ENCODE measurements at places on chromosomes 16 and 17. TPM values are rescaled to one million over a fixed set of nuclear protein-coding genes. Genes with fewer than 3 reads are reported as not detected.

DNA sequence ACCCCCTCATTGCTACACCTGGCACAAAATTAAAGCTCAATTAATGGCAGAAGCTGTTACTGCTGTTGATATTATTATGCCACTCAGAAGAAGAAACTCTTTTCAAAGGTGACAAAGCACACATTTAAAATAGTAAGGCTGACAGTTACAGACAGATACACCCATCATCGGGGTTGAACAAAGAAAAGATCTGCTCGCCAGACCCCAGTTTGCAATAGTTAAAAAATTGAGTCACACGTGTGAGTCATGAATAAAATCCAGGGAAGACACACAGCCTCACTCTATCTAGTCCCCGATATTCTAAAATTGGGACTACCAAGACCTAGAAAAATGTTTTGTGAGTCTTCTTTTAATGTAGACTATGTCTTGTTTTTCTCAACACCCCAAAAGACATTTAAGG, 330.0 kb upstream of the SOX9 start:
- peak; percentile 50 for DNase-seq

GRCh38 chr16:76446251-76446650, 169.1 kb downstream of the CNTNAP4 start:
- DNase-seq: no peak

CD300C gene
- total RNA-seq: not detected

GRCh38 chr16:10154389-10154788, 27.8 kb downstream of the GRIN2A start:
- no peak for DNase-seq

CTRB2 gene
- not detected for total RNA-seq

KRT39 gene
- total RNA-seq: not detected

DNA sequence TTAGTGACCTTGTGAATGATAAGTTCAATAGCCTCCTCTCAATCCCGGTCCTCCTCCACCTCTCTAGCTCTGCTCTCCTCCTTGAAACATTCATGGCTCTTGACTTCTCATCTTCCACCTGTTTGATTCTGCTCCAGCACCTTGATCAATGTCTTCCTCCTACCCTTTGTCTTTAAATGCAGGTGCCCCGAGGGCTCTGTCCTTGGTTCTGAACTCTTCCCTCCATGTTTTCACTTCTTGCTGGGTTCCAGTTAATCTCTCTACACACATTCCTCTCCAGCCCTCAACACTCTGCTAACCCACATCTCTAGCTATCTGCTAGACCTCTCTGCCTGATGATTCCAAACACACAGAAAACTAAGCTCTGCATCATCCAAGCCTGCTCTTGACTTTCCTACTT, 13.4 kb downstream of the CD300E start:
- DNase-seq: no peak

GRCh38 chr17:44084131-44084538, 13.6 kb downstream of the G6PC3 start:
- DNase-seq: no peak

GRCh38 chr16:81523387-81524115, 78.9 kb downstream of the CMIP start:
- peak; percentile 45 for DNase-seq

RASD1 gene
- total RNA-seq: 0.19 TPM

DNA sequence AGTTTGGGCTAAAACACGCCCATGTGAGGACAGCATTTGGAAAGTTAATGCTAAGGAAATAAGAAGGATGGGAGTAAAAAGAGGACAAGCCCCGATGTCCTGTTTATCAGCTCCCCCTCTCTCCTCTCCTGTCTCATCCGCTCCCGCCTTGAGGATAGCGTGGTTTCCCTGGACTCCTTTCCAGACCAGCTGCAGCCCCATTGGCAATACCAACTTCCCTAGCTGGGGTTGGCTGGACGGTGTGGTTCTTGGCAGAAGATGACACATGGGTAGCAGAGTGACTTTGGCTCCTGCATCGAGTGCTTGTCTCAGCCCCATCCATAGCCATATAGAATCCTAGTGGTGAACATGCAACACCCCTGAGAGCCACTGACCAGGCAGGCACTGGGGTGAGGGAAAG, 185.9 kb downstream of the CCDC182 start:
- no peak for DNase-seq

DNA sequence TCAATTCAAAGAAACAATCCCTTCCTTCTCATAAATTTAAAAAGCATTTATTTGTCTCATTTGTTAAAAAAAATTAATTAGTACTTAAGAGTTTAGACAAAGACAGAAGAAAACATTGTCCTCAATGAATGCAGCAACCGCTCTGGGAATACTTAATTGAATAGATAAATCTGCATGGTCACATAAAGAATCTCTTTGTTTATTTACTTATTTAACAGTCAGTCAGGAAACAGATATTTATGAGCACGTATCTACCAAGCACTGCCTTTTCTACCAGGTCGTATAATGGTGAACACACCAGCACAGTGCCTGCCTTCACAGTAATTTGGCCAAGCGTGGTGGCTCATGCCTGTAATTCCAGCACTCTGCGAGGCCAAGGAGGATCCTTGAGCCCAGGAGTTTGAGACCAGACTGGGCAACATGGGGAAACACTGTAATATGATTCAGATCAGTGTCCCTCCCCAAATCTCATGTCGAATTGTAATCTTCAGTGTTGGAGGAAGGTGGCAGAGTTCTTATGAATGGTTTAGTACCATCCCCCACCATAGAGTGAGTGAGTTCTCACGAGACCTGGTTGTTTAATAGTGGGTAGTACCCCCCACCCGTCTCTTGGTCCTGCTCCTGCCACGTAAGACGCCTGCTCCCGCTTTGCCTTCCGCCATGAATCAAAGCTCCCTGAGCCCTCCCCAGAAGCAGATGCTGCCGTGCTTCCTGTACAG, 8.1 kb downstream of the WIPI1 start:
- DNase-seq: no peak

OTOP3 gene
- total RNA-seq: not detected

DNA sequence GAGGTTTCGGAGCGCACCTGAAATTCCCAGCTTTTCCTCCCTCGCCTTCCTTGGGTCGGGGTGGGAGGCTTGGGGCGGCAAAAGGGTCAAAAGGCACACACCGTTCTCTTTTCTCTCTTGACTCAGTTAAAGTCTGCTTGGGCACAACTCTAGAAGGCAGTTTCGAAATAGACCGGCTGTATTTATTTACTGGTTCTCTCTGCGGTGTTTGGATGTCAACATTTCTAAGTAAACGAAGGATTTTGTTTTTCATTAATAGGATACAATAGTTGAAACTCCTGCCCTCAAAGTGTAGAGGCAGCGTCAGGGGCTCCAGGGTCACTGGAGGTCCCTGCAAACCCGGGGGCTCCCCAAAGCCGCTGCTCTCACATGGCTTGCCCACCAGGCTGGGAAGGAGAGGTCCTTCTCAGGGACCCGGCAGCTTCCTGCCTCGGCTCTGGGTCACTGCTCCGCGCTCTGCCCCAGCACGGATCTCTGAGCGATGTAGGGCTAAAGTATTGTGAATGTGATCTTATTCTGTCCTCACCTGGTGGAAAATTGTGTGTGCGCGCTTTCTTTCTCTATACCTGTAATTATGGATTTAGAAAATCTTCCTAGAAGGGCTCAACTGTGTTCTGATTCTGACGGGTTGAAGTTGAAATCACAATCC, 952 bp downstream of the BMERB1 start:
- no peak for DNase-seq

- peak; percentile 87 for DNase-seq
Measured at GRCh38 chr17:76446449-76447231, 6.3 kb downstream of the UBE2O start.

GRCh38 chr16:57591086-57591869, 37.2 kb upstream of the ADGRG1 start:
- peak; percentile 69 for DNase-seq

- DNase-seq: no peak
Measured at GRCh38 chr17:61459142-61459809, 7.1 kb downstream of the TBX4 start.

- peak; percentile 99 for DNase-seq
Measured at GRCh38 chr17:13520899-13521572, 80.7 kb downstream of the HS3ST3A1 start.

DNA sequence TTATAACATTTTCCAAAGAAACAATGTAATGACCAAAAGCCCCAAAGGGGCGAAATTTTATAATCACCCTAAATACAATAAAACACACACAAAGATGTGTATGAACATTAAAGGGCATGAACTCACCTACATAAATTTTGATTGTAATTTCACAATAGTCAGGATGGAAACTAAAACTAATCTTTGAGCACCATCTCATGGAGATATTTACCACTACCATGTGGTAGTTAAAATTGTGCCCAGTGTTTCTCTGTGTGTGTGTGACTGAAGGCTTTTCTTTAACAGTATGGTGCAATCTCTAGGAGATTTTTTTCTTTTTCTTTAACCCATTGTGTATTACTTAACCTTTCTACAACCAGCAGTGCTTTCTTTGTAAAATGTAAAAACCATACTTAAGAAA, 19.7 kb upstream of the MEIOC start:
- DNase-seq: peak; percentile 45

KRT40 gene
- total RNA-seq: not detected

DYNLL2 gene
- 9.6 TPM for total RNA-seq

GRCh38 chr16:12098429-12099310, 122.1 kb downstream of the SNX29 start:
- no peak for DNase-seq

DNA sequence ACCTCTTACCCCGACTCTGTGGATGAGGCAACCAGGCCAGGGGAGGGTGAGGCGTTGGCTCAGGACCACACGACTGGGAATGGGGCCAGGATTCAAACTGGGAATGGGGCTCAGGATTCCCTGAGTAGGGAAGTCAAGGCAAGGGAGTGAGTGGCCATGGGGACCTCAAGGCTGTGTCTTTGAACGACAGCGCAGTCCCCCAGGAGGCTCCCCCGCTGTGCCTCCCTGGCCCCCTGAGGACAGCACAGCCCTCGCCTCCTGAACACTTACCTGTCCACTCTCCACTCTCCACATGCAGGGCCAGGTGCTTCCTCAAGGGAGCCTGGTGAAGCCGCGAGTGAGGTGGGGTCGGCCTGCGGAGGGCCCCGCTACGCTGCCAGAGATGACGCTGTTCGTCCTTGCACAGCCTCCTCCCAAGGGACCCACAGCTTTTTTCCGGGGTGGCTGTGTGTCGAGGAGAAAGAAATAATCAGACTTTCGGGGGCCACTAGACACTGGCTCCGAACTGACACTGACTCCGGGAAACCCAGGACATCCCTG, 6.9 kb downstream of the ZNF469 start:
- DNase-seq: no peak

GRCh38 chr16:5031601-5032000, 2.1 kb downstream of the NAGPA start:
- no peak for DNase-seq

- no peak for DNase-seq
Measured at GRCh38 chr17:75848523-75849278, 4.5 kb upstream of the UNC13D start.

DNA sequence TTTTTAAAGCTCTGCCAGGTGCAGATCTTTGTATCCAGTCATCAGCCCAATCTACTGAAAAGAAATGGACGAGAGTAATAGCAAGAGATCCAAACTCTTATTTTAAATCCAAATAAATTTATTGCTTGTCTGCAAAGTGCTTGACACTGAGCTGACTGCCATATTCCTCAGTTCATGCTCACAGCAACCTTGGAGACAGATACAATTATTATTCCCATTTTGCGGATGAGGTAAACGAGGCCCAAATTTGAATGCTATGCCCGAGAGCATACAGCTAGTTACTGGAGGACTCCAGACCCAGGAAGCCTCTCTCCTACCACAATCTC, 620 bp downstream of the NOB1 start:
- no peak for DNase-seq

GRCh38 chr16:3038256-3038655, 1.5 kb upstream of the BICDL2 start:
- no peak for DNase-seq

DNA sequence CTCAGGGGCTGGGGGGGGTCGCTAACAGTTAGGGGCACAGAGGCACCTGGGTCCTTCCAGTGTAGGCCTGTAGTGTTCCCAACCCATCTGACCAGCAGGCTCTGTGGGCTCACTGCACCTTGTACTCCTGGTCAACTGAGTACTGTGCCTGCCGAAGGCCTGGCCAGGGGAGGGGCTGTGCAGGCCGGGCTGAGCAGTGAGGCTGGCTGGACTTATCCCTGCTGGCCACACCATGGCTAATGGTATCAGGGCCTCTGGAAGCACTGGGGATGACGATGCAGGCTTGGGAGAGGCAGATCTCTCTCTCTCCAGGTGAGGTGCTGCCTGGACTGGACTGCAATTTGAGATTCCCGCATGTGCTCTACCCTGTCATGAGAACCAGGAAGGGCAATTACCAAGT, 58.9 kb upstream of the SDK2 start:
- DNase-seq: no peak

- peak; percentile 68 for DNase-seq
Measured at GRCh38 chr16:64089697-64090096, 1032.2 kb downstream of the CDH11 start.

DNA sequence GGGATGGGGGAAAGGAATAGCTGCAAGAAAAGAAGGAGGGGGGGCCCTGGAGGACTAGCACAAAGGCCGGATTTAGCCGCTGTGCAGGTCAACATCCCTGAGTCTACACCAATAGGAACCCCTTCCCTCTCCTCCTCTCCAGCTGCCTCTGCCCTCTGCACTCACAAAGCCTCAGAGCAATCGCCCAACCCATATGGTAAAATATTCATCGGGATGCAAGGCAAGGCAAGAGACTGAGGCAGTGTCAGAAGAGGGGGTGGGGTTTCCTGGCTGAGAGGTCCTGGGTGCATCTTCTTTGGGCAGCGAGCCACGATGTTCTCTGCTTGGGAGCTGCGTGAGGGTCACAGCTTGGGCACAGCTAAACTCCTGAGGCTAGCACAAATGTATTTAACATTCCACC, 115.5 kb upstream of the NLRP1 start:
- no peak for DNase-seq

DNA sequence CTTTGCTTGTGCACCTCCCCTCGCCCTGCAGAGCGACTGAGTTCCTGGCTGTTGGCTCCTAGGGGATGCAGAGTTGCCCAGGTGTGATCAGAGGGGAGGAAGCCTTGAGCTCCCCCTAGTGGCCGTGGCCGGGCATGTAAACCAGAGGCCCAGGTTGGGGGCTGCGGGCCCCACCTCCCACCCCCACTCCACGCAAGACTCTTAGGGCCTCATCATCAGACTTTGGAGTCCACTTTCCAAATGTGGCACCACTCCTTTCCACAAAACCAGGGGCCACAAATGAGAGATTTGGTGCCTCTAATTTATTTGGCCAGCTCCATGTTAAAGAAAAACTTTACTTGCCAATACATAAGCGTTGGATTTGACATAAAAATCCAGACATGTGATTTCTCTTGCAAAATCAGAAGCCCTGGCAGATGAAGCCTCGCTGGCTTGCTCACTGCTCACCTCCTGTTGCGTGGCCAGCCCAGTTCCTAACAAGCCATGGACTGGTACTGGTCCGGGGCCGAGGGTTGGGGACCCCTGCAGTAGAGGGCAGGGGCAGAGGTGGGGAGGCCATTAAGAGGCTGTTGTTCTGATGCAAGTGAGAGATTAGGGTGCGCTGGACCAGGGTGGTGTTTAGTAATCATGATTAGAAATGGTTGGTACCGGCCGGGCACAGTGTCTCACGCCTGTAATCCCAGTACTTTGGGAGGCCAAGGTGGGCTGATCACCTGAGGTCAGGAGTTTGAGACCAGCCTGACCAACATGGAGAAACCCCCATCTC, 28.7 kb upstream of the GAS7 start:
- no peak for DNase-seq

Measured in LHCN-M2 (cell line).